ENCODE measurements at places on chromosomes 13 and 19.

GRCh38 chr19:57708641-57709361, at the start of gene ZNF154:
TSS of gene ZNF154 (minus strand) at chr19:57709204. CDS start at chr19:57708971, 233 bp downstream.
- DNase-seq, result no peak

GRCh38 chr13:95479731-95480130, 72.8 kb upstream of the CLDN10 start:
- no peak for DNase-seq

- DNase-seq, result no peak
Measured at GRCh38 chr13:90336507-90336906, 1011.0 kb upstream of the MIR17HG start.

- no peak for DNase-seq
Measured at GRCh38 chr13:110445183-110445582, 116.3 kb downstream of the RAB20 start.

DNA sequence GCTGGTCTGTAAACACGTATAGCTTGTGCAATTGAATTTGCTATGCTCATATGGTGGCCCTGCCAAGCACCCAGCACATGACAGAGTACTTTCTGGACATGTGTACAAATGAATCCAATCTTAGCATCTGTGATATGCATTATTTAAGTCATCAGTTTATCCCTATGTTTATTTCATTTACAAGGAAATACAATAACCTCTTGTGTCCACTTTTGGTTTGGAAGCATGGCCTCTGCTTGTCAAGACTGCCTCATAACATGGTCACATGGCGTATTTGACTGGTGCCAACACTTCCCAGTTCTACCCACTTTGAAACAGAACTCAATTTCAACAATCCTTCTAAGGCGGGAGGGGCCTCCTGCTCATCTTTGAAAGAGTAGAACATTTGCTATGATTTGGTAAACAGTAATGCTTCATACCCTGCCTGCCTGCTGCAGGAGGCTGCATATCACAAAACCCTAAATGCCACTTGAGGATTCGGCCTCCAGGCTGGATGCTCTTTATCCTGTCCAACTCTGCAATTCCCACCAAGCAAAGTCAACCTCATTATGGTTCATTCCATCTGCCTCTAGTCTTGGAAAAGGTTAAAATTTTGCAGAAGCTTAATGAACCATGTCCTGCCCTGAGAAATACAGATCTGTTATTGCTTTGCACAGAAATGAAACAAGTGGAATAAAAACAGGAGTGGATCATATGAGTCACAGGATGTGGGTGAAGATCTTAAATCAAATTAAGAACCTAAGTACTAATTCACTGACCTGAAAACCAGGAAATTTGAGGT, 151.3 kb downstream of the CYSLTR2 start:
- DNase-seq, result no peak

DNA sequence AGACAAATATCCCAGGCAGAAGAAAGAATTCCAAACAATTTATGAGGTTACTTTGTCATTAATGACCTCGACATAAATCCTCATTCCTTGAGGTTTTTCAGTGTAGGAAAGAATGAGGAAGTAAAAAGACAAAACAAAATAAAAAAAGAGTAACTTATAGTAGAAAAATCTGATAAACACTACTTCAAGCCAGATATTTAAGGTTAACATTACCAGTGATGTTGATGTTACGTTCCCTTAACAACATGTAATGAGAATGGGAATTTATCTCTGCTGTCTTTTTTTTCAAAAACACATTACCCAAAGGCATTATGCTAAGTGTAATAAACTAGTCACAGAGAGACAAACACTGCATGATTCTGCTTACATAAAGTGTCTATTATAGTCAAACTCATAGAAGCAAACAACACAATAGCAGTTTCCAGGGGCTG, 935.1 kb downstream of the SLITRK1 start:
- DNase-seq, result no peak

GRCh38 chr13:55000844-55001243, 1972.2 kb downstream of the OLFM4 start:
- no peak for DNase-seq

- DNase-seq, result no peak
Measured at GRCh38 chr13:97283888-97284287, 61.8 kb downstream of the MBNL2 start.

- no peak for DNase-seq
Measured at GRCh38 chr13:39279077-39279476, 240.8 kb downstream of the NHLRC3 start.

- no peak for DNase-seq
Measured at GRCh38 chr19:32814624-32815023, 54.9 kb downstream of the SLC7A9 start.
